ENCODE measurements at places on chromosomes 11 and 22.

- peak; percentile 67 for DNase-seq
Observed at GRCh38 chr11:129117595-129118350, 74.4 kb downstream of the ARHGAP32 start.

DNA sequence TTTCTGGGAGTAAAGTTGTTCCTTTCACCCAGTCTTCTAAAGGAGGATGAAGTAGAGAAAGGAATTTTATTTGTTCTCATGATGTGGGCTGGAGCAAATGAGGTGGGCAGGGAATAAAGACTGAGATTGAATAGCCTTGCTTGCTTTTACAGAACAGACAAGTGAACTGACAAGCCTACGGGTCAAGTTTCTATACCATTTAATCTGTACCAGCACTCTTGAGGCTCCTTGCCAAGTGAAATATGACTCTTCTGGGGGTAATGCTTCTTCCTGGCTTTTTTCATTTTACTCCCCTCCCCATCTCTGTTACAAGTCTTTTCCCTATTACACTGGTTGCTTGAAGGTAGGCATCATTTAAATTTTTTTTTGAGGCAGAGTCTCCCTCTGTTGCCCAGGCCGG, 54.8 kb downstream of the CSTPP1 start:
- DNase-seq, result no peak

- DNase-seq, result no peak
Observed at GRCh38 chr11:134332189-134332631, 422 bp downstream of the GLB1L2 start.

GRCh38 chr22:46087816-46088277, 62.5 kb upstream of the PPARA start:
- peak; percentile 95 for DNase-seq

DNA sequence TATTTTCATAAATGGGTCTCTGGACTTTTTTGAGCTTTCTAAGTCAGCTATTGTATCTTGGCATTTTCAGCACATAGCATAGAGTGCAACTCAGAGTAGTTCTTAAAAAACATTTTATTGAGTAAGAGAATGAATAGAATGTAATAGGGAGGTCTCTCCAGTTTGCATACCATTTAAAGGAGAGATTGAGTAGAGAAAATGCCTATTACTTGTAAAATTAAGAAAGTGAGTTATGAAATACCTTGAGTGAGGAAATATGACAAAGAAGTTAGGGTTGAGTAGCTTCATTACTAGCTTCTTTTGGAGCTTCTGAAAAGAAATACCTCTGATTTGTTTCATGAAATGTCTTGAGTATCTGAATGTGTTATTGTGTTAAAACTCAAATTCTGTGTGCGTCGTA, 140.0 kb downstream of the AASDHPPT start:
- no peak for DNase-seq

DNA sequence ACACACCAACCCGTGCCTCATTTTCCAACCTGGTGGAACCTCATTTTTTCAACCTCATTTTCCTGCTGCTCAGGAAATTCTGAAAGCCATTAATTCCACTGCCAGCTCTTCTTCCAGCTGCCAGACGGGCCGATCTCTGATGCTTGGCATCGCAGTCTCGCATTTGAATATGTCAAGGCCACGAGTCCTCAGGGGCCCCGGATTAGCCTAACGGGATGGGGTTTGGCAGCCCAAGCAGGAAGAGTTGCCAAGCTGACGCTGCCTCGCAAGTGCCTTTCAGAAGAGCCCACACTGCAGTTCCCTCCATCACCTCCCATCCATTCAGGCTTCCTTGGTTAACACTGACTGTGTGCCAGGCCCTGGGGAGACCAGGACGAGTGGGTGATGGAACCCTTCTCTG, 8.7 kb downstream of the RASD2 start:
- no peak for DNase-seq

DNA sequence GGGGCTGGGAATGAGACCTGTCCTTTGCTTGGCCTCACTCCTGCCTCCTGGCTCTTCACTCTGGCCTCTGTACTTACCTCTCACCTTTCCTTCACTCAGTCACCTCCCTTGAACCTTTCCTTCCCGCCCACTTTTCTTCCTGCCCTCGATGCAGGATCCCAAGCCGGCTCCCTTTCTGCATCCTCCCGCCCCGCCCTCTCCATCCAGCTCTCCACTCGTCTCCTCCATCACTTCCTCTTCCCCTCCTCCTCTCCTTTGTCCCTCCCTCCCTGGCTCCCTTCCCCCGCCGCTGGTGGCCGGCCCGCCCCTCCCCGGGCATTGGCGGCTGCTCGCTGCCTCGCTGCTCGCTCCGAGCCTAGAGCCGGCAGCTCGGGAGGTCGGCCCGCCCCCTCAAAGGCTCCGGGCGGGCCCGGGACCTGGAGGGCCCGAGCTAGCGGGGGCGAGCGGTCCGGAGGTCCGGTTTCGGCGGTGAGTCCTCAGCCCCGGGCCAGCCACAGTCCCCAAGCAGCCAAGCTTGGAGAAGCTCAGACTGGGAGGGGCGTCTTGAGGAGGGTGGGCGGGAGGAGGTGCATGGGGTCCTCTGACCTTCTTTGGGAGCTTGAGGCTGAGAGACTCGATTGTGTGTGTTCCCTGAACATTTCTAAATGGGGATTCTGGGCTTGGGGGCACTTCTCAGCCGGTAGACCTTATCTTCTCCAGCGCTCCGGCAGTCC, 13.8 kb downstream of the PHLDB1 start:
- DNase-seq, result peak; percentile 91

DNA sequence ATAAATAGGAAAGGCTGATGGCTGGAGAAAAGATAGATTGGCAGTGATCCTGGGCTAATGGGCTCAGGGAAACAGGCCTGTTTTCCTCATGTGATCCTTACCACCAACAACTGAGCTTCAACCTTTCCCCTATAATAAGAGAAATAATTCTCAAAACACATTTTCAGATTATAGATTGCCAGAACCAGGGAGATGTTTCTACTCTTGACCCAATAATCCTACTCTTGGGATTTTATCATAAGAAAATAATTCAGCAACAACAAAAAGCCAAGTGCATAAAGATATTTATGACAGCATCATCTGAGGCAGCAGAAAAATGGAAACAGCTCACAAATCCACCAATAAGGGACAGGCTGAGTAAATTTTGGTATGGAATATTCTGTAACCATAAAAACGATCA, 54.3 kb downstream of the ADM start:
- no peak for DNase-seq

- no peak for DNase-seq
Observed at GRCh38 chr11:68439355-68440065, 21.0 kb upstream of the PPP6R3 start.

GRCh38 chr11:13103962-13104554, 94.9 kb downstream of the RASSF10 start:
- DNase-seq, result no peak

DNA sequence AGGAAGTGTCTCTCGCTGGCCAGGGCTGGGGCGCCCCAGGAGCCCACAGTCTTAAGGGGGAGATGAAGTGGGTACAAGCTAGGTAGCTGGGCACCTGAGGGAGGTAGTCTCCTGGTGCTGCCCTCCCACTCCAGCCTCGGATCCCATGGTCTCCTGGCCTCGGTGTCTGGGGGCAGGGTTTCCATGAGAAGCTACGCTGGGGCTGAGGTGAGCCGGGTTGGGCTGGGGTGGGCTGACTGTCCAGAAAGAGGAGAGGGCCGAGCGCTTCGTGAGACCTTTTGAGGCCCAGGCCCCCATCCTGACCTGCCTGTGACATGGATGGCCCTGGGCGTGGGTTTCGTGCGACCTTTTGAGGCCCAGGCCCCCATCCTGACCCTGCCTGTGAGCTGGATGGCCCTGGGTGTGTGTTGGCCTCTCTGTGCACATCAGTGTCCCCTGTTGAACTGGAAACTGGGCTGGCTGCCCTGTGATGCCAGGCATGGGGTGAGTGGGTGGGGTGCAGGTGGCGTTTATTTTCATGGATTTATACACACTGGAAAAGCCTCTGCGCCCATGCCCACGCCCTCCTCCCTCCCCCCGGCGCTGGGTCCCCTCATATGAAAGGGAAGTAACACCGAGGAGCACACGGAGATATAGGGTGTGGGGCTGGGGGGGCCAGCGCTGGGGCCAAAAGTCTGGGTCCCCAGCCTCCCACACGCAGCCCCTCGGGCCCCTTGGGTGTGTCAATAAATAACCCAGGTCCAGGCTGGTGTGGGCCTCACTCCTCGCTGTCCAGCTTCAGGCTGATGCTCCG, 8.6 kb downstream of the AIP start:
- DNase-seq, result no peak

GRCh38 chr11:82225930-82226329, 507.7 kb downstream of the FAM181B start:
- DNase-seq, result no peak

DNA sequence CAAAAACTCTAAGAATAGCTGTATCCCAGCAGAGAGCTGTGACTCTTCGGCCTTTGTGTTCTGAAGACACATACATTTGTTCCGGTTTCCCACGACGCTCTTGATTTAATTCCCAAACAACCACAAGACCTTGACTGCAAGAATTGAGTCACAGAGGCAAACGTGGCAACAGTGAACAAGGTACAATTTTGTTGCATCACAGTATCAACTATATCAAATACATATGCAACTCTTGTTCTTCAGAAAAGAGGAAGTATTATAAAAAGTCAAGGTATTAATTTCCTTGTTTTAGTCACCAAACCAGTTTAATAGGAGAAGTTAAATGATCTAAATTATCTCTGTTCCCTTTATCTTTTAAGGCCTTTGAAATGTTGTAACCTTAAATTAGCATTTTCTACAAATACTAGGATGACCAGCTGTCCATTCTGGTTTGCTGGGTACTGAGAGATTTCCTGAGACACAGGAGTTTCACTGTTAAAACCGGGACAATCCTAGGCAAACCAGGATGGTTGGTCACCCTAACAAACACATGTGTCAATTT, 11.1 kb downstream of the HPS5 start:
- DNase-seq, result peak; percentile 78

DNA sequence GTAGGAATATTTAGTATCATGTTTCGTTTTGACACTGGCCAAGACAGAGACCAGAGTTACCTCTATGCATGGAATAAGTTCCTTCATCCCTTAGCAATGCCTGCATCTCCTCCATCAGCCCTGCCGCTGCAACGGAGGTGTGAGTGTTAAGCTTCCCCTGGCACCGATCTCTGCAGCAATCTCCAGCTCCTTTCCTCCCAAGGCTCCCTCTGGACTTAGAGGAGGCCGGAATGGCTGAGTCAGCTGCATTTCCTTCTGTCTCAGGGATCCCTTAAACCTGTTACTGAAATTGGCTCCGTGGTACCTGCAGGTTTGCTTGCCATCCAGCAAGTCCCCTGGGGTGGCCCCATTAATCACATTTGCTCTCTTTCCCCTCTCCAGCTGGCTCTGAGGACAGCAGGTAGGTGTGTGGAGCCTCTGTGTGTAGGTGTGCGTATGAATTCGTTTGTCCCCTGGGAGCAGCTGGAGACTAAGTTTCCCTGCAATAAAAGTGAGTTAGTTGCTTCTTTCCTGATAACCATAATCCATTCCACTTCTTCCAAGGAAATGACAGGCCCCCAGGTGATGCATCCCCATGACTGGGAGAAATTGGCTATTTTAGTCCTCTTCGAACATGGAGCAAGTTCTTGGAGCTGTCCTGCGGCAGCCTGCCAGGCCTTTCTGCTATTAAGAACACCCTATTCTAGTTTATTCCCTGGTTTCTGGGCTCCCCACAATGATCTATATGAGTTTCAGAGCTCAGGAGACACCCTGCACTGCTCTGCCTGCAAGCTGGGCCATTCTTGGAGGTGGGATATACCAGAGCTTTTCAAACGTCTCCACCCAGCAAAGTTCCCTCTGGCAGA, 457.2 kb upstream of the CADM1 start:
- DNase-seq, result no peak

DNA sequence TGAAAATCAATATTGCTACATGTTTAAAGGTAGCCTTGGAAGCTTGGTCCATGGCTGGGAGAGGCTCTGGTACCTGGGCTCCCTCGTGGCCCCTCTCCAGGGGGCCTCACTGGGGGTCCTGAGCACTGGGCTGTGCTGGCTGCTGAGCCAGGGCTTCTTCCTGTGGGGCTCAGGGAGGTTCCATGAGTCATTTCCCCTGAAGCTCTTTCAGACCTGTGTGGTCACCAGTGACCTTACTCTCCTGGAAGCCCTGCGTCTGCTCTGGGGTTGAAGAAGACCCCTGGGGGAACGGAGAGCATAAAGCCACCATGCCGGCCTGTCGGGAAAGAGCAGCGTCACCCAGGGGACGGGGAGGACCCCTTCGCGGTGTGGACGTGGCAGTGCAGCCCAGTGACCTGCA, 389.0 kb downstream of the TBC1D22A start:
- DNase-seq, result no peak

DNA sequence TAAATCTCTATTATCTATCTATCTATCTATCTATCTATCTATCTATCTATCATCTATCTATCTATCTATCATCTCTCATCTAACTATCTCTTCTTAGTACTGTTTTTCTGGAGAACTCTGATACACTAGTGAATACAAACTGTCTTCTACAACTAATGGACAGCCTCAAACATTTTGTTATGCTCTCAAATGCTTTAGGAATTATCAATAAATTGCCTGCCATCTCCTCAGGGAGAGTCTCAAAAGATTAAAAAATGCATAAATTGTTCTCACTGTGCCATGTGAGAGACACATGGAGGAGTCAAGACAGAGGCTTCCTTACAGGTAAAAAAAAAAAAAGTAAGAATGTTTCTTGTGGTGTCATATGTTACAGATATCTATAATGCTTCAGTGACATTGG, at the start of gene OR8K3:
Gene OR8K3 (plus strand): TSS at position 301 of the 400 bp plus-strand sequence. CDS start 3,163 bp downstream, outside the sequence.
- DNase-seq, result no peak

DNA sequence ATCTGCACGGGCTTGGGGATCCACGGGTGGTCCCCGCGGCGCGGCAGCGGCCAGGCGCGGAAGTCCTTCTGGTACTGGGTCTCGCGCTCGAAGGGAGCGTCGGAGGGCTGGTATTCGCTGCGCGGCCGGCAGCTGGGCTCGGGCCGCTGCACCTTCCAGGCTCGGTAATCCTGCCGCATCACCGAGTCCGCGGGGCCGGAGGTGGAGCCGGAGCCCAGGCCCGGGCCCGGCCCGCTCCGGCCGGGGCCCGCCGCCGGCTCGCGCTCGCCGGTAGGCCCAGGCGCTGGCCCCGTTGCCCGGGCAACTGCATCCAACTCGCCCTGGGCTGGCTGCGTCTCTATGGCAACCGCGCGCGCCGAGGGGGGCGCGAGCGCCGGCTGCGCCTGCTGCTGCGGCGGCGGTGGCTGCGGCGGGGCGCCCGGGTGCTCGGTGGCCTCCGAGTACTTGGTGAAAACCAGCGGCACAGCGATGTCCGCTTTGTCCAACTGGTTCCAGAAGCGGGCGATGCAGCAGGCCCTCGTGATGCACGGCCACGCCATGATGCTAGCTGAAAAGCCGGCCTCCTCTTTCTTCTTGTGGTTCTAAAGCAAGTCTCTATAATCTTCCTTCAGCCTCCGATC, 897 bp downstream of the MAP6 start:
- DNase-seq, result peak; percentile 23

GRCh38 chr11:29319210-29319609, 697.6 kb downstream of the KCNA4 start:
- no peak for DNase-seq
